ENCODE measurements at places on chromosomes 5 and 9. TPM values are rescaled to one million over a fixed set of nuclear protein-coding genes. Genes with fewer than 3 reads are reported as not detected.
A peak's percentile ranks its signal among the peaks of the same experiment; 100 is the strongest.

- DNase-seq = peak; percentile 15
These were observed 180.1 kb upstream of the MVB12B start for GRCh38 chr9:126146254-126147145.

- no peak for DNase-seq
These were observed 1088.6 kb downstream of the MAT2B start for GRCh38 chr5:164593982-164594381.

GRCh38 chr9:137256856-137257255 lies 1.7 kb downstream of the NELFB start:
- DNase-seq = no peak

DNA sequence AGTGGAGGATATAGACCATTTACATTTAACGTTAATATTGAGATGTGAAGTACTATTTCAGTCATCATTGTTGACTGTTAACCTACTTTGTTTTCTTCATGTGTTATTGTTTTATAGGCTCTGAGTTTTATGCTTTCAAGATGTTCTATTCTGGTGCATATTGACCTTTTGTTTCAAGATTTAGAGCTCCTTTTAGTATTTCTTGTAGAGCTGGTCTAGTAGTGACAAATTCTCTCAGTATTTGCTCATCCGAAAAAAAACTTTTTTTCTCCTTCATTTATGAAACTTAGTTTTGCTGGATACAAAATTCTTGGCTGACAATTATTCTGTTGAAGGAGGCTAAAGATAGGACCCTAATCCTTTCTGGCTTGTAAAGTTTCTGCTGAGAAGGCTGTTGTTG lies 91.3 kb downstream of the INVS start:
- no peak for DNase-seq

DNA sequence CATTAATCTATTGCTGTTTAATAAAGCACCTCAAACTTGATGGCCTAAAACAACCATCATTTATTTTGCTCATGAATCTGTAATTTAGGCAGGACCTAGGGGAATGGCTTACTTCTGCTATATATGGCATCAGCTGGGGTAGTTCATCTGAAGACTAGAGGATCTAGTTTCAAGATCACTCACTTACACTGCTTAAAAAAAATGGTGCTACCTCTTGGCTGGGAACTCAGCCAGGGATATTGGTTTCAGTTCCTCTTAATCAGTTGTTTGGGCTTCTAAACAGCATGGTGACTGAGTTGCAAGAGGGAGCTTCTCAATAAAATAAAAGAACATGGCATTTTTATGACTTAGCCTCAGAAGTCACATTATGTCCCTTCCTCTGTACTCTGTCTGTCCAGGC lies 142.0 kb downstream of the FAM114A2 start:
- peak; percentile 63 for DNase-seq

IFNK gene
- not detected for total RNA-seq
